Right hindlimb (tissue), 1 donor: ENCODE measurements at places on chromosomes 7 and 10.

DNA sequence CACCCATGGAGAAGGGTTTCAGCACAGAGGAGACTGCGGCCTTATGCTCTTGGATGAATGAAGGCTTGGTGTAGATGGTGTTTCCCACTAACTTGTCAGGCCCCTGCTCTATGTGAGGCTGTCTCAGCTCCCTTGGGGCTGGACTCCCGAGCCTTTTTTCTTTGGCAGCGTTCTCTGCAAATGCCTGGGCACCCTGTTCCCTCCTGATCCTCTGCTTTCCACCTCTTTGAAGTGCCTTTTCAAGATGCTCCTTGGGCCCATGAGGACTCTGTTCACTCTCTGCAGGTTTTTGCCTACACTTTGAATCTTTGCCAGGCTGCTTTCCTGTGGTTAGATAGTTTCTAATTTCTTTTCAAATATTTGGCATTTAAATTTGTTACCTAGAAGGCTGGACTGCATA is 6.8 kb upstream of the ACBD5 start:
- DNase-seq = no peak

DNA sequence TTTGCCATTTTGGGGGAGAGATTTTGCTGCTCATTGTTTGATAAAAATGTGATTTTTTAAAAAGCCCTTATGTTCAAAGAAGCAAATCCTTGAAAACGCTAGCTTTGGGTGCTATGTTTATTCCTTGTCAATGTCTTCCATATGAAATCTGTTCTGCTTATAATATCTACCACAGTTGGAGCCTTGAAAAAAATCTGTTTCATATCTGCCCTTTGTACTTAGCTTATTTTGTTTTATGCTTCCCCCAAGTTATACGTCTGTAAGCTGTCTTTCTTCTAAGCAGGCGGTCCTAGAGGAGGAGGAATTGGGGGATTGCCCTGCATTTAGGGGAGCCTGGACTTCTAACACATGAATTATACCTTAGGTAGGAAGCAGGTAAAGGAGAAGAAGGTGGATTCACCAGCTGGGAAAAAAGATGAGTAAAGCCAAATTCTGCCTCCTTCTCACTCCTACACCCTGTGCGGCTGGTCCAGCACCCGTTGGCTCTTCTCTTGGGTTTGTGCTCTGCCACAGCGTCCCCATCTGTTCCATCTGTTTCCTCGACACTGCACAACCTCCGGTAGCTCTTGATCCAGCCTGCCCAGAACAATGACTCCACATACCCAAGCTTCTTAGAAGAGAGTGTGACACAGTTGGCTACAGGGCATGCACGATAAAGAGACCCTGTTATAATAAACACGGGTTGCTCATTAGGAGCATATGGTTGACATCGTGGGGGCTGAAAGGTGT is 31.9 kb upstream of the NEUROD6 start:
- DNase-seq = no peak

DNA sequence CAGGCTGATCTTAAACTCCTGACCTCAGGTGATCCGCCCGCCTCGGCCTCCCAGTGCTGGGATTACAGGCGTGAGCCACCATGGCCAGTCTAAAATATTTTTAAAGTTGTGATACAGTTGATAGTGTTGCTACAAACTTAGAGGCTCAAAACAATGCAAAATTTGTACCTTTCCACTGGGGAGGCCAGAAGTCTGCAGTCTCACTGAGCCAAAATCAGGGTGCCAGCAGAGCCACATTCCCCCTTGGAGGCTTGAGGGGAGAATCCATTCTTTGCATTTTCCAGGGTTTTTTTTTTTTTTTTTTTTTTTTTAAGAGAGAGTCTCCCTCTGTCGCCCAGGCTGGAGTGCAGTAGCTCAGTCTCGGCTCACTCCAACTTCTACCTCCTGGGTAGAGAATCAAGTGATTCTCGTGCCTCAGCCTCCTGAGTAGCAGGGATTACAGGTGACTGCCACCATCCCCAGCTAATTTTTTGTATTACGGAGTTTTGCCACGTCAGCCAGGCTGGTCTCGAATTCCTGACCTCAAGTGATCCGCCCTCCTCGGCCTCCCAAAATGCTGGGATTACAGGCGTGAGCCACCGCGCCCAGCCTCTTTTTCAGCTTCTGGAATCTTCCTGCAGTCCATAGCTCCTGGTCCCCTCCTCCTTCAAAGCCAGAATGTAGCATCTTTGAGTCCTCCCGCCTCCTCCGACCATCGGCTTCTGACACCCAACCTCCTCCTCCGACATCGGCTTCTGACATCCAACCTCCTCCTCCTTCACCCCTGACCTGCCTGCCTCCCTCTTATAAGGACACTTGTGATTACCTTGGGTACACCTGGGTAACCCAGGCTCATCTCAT is 37.2 kb downstream of the KLRG2 start:
- no peak for DNase-seq

DNA sequence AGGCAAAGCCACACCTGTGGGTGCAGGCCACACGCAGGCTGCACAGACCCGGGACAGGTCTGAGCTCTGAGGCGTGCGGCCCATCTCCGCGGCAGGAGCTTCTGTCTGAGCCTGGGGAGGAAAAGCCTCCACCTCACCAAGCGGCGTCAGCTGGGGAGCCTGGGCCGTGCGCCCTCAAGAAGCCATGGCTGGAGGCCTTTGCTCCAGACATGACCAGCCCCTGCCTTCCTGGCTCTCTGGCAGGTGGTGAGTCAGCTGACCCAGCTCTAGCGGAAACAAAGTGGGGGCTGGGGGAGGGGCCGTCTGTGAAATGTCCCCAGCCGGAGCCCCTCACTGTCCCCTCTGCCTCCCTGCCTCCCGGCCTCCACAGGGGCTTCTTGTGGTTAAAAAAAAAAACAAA is 12.5 kb downstream of the GPER1 start:
- DNase-seq = no peak

DNA sequence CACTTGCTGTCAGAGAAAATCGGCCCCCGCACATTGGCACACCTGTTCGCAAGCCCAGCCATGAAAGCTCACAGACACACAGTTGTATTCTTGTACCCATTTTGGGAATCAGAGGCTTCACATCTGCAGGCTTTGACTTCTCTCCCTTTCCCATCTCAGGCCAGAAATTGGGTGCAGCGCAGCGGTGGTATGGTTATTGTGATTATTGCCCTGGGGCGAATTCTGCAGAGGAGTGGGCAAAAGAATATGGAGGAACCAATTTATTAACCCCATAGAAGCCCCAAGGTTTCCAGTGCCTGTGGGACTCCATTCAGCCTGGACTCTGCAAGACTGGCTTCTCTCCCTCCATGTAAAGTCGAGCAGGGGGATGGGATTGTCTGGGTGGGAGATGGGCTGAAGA is 14.0 kb downstream of the TLX1 start:
- no peak for DNase-seq

DNA sequence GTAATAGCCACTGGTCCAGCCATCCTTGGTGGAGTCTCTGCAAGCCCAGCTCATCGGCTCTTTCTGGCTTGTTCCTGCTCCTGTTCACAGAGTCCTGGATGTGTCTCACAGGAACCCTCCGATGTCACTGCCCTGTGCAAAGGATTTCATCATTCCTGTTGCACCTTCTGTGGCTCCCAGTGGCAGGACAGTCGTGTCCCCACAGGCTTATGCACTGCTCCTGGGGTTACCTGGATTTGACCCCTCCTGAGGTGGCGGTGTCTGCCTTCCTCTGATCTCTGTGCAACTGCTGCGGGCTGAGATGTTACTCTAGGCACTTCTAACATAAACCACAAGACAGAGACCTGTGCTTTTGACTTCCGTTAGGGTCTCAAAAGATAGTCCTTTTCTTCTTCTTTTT is 30.6 kb downstream of the APBB1IP start:
- no peak for DNase-seq

- peak; percentile 52 for DNase-seq
Measured at GRCh38 chr10:3482200-3482993, 302.6 kb downstream of the KLF6 start.

DNA sequence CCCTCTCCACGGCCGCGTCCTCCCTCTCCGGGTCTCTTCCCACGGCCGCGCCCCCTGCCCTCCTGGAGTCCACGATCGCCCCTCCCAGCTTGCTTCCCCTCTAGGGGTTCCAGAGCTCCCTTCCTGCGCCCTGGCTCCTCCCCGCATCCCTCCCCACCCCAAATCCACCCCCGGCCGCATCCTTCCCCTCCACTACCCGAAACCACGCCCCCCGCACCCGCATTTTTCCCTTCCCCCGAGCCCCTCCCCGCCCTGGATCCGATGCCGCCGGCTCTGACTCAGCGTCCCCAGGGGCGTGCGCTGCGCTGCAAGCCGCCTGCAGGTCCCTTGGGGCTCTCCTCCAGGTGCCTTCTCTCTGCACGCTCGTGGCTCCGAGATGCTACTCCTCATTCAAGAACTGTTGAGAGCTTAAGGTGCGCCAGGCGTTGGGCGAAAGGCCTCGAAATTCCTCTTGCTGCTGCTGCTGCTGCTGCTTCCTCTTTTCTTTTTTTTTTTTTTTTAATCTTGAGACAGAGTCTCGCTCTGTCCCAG is 372 bp upstream of the TMEM130 start:
- DNase-seq = peak; percentile 67

DNA sequence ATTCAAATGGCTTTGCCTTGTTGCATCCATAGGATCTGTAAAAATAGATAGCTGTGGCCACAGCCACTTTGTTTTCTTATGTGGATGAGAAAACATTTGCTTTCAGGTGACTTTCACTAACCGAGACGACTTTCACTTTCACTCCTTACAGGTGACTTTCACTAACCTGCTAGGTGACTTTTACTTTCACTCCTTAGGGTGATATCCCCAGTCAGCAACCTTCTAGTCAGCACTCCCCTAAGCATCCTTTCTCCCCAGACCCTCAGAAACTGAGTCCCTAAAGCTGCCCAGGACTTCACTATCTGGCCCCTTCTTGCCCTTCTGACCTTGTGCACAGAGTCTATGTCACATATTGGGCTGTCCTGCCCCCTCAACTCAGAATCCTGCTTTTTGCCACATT is 177.5 kb downstream of the RELN start:
- no peak for DNase-seq

- DNase-seq = no peak
Measured at GRCh38 chr10:130802301-130802700, 509.2 kb downstream of the TCERG1L start.

- no peak for DNase-seq
Measured at GRCh38 chr10:62527019-62527827, 153.1 kb downstream of the ZNF365 start.

DNA sequence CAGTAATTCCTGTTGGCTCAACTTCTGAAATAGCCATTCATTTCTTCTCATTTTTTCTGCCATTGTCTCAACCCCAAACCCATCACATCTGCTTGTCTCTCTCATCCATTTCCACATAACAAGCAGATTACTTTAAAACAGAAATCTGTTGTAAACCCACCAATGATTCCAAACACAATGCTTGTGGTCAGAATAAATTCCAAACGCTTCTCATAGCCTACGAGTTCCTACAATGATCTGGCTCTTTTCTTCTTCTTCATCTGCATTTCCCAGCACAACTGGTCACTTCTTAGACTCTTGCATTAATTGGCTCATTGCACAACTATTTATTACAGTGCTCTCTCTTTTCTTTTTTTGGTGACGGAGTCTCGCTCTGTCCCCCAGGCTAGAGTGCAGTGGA is 364.1 kb downstream of the GATA3 start:
- DNase-seq = no peak

DNA sequence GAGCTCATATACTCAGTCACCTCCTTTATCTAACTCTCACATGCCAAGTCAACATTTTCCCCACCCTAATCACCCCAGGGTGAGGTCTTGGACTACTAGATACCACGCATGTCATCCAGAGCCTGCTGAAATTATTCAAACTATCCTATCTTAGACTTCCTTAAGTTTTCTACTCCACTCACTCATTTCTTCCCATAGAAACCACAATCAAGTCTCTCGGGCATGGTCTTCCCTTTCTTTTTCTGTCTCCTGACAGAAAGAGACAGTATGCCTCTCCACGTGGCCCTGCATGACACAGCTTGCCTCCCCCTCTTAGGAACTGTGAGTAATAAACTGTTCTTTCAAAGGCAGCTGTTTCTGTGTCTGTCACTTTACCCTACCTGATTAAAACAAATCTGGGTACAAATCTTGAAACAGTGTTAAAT is 29.4 kb downstream of the TAS2R41 start:
- DNase-seq = no peak

- DNase-seq = no peak
Measured at GRCh38 chr7:77406421-77406820, 9.7 kb downstream of the GSAP start.

DNA sequence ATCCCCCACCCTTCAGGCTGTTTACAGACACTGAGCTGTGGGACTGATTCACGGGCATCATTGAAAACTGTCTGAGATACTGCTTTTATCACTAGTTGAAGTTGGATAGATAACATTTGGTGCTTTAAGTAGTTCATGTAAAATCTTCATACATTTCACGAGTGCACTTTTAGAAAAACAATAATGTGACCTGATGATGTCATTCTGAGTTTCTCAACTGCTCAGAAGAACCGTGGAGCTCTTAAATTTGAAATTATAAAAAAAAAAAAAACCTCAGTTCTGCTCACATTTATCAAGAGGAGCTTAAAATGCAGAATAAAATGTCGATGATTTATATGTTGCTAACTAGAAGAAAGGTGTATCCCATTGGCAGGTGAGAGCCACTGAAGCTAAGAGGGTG is 81.5 kb downstream of the GALNT11 start:
- DNase-seq = no peak

DNA sequence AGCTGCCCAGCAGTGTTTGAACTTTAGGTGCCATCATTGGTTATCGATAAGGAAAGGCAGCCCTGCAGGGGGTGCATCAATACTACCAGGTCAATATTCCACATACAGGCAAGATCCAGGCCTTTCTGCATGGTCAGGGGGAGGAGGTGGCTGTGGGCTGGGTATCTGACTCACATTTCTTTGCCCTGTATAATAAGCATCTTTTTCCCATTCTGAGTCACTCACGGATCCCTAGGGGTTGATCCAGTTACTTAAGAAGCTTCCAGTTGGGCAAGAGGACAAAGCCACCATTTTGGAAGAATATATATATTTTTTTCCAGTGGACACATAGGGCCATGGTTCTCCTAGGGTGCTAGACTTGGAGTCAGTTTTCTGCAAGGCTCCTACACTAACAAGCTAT is 114.2 kb upstream of the HABP2 start:
- DNase-seq = no peak

- no peak for DNase-seq
Measured at GRCh38 chr7:16944936-16945335, 63.2 kb upstream of the AGR3 start.

GRCh38 chr7:131424219-131424822 is 96.6 kb downstream of the MKLN1 start:
- DNase-seq = no peak

GRCh38 chr7:128362670-128363069 is 1.2 kb upstream of the PRRT4 start:
- DNase-seq = no peak

GRCh38 chr10:120514035-120514620 is 57.1 kb downstream of the PLPP4 start:
- peak; percentile 61 for DNase-seq

DNA sequence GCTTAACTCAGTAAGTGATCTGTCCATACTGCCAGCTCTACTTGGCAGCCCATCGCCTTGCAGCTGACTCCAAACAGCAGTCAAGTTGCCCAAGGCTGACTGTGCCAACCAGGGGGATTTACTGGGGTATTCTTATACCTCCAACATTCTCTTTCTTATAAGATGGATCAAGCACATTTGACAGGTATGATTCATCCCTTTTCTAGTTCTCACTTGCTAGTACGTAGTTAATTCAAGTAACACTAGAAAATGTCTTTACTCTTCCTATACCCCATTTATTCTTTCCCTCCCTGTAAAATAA is 77.0 kb downstream of the SLC25A13 start:
- DNase-seq = no peak
